ENCODE measurements at places on chromosomes 7 and 10.

DNA sequence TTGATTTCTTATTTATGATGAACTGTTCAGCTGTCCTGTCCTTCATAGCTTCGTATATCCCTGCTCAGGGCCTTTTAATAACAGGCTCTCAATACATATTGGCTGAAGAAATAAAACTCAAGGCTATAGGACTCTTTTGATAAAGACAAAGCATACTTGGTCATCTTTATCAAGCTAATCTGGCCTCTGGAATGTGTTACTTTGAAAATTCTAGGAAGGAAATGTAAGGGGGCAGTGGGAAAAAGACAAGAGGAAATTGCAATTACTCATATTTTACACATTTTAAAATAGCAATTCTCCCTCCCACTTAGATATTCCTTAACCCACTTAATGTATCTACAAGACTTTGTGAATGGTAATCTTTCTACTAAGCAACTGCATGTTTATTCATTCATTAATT lies 94.3 kb downstream of the OSBPL3 start:
- DNase-seq = no peak

DNA sequence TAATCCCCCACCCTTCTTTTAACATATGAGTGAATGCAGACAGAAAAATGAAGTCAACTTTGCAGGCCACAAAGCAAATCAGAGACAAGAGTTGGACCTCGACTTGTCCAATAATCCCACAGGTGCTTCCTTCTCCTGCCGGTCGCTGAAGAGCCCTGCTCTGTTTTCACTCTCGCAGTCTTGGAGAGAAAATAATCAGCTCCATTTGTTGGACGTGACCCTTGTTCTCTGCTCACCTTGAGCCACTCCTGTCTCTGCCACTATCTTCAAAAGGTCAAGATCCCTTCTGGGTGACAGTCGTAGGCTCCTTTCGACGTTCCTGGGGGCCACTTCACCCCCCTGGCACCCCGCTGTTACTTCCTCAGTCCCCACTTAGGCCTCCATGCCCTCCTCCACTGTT lies 2.8 kb upstream of the KLF6 start:
- DNase-seq = no peak

DNA sequence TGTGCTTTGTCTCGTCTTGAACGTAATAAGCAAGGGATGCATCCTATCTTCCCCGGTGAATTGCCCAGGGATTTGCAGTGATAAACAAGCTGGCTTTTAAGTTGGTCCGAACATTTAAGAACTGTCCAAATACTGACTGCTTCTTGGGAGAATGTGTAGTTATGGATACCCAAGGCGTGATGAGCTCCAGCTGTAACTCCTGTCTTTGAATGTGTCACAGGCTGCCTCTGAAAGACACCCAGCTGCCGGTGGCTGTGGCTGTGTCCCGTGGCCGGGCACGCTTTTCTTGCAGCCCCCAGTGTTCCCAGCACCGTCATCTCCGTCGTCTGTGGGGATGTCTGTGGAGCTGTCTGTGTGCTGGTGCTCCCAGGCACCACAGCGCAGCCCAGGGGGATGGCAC lies 118.1 kb downstream of the GLRX3 start:
- DNase-seq = no peak

DNA sequence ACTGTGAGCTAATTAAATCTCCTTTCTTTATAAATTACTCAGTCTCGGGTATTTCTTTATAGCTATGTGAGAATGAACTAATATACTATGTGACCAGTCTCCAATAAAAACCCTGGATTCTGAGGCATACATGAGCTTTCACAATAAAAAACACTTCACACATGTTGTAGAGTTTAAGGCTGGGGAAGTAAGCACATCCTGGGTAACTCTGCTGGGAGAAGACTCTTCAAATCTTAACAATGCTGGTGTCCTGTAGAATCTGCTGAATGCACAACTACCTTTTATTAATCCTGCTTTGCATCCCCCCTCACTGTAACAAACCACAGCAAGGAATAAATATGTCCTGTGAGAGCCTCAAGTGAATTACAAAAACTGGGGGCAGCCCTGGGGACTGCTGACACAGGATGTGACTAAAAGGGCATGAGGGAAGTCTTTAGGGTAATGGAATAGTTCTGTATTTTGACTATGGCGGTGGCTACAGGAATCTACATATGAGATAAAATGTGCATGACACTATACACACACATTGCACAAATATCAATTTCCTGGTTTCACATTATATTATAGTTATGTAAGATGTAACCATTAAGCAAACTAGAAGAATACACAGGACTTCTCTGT lies 45.1 kb upstream of the KCTD7 start:
- DNase-seq = no peak

DNA sequence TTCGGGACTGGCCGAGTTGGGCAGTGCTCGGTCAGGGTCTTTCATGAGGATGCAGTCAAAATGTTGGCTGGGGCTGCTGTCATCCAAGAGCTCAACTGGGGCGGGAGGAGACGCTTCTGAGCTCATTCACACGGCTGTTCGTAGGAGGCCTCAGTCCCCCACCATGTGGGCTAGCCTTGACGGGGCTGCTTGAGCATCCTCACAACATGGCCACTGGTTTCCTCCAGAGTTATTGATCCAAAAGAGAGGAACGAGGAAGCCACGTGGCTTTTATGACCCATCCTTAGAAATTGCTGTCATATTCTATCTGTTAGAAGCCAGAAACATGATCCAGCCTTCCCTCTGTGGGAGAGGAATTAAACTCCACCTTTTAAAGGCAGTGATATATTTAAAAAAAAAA lies 68.1 kb downstream of the GTF2IRD1 start:
- DNase-seq = no peak

GRCh38 chr10:74437822-74438221 lies 286.8 kb downstream of the ADK start:
- no peak for DNase-seq

DNA sequence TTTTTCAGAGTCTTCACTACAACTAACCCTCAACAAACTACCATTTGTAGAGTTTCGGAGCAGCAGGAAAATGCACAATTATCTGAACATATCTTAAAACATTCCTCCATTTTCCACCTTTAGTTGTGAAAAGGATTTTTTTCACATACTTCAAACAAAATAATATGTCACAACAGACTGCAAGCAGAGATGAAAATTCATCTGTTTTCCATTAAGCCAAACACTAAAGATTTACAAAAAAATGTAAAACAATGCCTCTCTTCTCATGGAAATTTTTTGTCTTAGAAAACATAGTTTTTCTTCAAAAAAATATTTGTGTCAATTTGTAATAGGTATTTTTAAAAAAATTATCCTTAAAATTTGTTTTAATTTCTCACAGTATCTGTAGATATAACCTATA lies 98.9 kb downstream of the ARHGAP12 start:
- no peak for DNase-seq

- DNase-seq = peak; percentile 35
Observed at GRCh38 chr7:97145068-97145467, 27.6 kb downstream of the SDHAF3 start.

- DNase-seq = no peak
Observed at GRCh38 chr10:66877361-66877760, 48.5 kb upstream of the LRRTM3 start.

DNA sequence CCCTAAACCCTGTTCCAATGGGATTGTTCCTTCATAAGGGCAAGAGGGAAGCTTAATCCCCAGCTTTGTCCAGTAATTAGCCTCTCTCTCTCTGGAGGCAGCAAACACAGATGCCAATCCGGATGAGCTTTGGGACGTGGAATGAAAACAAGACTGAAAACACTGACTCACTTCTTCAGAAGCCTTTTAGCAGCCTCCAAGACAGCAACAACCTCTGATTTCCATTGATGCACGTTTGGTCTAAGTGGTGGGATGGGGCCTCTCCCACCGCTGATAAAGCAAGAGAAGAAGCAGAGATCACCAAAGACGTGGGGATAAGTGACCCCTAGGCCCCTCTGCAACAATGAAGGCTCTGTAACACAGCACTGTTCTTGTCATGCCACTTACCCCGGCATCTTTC lies 5.8 kb upstream of the GFRA1 start:
- DNase-seq = no peak

GRCh38 chr7:123863461-123863860 lies 18.5 kb downstream of the HYAL4 start:
- no peak for DNase-seq

DNA sequence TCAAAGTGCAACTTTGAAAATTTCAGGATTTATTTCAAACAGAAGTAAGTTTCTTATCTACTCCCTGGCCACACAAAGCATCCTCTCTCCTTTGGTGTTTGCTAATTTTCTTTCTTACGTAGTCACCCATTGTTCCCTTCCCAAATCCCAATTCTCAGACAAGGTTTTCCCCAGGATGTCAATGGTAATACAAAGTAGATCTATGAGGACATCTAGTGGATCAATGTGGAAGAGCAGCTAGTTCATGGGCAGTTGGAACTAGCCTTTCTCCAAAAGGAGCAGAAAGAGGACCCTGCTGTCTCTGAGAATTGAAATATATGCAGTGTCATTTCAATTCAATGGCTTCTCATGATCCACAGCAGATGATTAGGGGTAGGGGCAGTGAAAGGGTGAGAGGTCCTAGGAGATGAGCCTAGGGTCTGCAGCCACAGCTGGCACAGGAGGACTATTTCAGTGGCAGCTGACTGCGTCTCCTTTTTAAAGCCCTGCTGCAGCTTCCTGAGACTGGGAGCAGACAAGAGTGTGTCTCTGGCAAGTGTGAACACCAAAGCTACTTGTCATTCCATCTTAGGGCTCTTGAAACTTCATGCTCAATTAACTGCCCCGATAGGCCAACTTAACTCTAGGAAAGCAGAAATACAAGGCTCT lies 632.6 kb downstream of the KCNMA1 start:
- peak; percentile 55 for DNase-seq

GRCh38 chr7:100959894-100960293 lies 9.5 kb upstream of the MUC12 start:
- DNase-seq = no peak

GRCh38 chr10:99525897-99526296 lies 6.8 kb upstream of the NKX2-3 start:
- DNase-seq = no peak

DNA sequence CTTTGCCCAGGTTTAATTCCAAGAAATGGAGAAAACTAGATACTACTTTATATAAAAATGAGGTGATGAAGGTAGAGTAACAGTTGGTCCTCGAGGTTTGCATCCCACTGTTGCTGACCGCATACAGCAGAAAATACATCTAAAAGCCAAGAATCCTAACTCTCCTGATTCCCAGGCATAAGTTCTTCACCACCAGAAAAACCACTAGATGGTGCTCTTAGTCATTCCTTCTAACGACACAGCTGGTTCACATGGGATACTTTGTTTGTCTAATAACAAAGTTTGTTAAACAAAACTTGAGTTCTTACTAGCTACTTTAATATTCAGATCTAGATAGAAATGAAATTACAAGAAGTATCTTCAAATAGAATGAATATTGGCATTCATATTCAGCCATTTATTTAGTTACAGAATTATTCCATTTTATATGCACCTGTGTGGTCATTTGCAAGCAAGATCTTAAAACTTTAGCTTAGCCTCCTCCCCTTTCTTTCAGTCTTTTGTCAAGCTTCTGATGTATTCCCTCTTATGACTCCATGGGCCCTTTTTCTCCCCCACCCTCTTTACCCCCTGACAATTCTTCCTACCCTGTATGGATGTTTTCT lies 54.1 kb upstream of the CYP26C1 start:
- peak; percentile 59 for DNase-seq

GRCh38 chr10:125243532-125244253 lies 83.3 kb upstream of the CTBP2 start:
- DNase-seq = no peak

DNA sequence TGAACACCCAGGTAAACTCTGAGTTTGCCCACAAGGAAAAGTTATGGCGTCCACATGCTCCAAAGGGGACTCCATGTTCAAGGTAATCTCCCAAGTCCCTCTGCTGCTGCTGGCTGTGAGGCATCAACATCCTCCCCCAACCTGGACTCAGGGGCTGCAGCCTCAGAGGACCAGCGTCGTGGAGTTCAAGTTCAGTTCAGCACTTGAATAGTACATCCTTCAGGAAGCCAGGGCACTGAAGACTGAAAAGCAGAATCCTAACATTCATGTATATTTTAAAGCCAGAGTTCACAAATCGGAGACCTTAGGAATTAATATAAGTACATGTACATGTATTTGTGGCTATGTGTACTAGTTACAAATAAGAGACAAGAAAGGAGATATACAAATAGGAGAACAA lies 90.4 kb downstream of the PTPRE start:
- no peak for DNase-seq

- no peak for DNase-seq
Observed at GRCh38 chr10:33120700-33121099, 162.7 kb upstream of the ITGB1 start.

GRCh38 chr7:99448855-99449254 lies 10.1 kb downstream of the CPSF4 start:
- no peak for DNase-seq

GRCh38 chr7:20543500-20543899 lies 72.0 kb upstream of the ABCB5 start:
- DNase-seq = no peak

DNA sequence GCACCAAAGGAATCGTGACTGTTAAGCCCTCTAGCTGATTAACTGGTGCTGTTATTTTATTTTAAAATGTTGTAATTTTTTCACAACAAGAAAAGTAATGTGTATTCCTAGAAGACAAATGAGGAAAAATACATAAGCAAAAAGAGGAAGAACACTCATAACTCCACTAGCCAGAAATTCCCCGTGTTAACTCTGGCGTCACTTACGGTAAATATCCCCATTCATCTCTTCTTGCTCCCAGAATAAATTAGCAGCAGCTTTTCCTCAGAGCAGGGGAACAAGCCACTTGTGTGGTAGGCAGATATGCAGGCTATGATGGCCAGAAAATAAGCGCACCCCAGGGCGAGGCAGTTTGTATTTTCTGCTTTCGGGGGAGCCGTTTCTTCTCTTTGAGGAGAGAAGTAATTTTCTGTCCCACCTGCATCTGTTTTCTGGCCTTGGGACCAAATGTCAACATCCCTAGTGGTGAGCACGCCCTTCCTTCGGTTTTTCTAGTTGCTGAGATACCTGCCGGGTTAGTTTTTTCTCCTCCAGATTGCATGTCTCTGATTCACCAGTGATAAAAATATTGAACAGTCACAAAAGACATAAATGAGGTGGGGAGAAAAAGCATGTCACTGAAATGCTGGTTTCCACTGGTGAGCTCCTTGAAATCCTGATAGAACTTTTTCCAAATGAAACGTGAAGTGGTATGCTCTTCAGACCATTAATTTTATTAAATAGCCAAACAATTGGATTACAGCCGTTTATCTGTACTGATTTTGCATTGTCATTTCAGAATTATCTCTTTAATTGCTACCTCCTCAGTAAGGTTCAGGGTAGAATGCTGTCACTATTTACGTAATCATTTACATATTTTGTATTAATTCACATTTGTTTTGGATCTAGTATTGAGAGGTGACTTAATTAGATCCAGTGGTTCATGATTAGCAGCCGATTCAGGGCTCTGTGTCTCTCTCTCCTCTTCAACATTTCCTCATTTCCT lies 268.1 kb downstream of the CAMK1D start:
- no peak for DNase-seq

DNA sequence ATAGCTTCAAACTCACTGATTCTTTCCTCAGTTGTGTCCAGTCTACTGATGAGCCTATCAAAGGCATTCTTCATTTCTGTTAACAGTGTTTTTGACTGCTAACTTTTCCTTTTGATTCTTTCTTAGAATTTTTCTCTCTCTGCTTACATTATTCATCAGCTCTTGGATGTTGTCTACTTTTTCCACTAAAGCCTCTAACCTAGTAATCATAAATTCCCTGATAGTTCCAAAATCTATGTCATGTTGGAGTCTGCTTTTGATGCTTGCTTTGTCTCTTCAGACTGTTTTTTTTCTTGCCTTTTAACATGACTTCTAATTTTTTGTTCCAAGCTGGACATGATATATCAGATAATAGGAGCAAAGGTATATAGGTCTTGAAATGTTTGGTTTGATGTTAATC lies 78.0 kb downstream of the ADAM22 start:
- DNase-seq = no peak

- no peak for DNase-seq
Observed at GRCh38 chr7:147829016-147829415, 761.5 kb upstream of the C7orf33 start.
